Activated CD4-positive, alpha-beta T cell treated with anti-CD3 and anti-CD28 coated beads, Interleukin-2, amount 50 U/mL, for 16 hours (primary cell): ENCODE measurements at places on chromosomes 1 and 21.

DNA sequence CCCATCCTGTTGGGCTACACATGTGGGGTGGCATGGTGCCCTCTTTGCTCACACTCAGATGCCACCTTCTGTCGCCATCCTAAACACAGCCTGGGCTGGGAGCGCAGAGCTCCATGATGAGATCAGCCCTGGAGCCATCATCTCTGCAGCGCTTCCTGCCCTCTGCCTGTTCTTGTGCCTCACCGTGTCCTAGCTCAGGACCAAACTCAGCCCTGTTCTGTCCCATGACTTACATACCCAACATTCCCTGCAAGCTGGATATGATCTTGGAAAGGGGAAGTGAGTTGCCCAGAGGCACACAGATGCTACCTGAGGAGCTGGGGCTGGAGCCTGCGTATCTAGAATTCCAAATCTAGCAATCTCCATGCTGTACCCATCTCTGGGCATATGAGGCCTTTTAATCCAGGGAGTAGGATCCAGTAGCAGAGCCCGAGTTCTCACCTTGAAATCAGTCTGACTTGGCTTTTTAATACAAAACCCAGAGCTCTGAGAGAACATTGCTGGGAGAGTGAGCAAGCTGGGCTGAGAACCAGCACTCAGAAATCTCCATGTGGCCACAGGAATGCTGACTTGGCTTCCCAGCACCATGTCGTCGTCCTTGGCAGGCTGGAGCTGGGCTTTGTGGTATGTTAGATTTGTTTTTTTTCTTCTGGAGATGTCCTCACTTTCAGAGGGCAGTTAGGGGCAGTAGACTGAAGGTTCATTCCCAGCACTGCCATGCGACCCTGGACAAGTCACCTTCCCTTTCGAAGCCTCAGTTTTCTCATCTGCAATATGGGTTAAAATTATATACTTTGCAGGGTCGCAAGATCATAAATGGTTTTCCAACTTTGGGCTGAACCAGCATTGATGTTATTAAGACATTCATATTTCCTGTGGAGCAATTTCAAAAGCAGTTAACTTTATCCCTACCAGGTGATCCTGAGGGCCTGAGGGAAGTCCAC lies 2.6 kb downstream of the ALPL start:
- no peak for DNase-seq

GRCh38 chr1:203121186-203122015 lies 6.1 kb upstream of the ADORA1 start:
- DNase-seq = no peak

DNA sequence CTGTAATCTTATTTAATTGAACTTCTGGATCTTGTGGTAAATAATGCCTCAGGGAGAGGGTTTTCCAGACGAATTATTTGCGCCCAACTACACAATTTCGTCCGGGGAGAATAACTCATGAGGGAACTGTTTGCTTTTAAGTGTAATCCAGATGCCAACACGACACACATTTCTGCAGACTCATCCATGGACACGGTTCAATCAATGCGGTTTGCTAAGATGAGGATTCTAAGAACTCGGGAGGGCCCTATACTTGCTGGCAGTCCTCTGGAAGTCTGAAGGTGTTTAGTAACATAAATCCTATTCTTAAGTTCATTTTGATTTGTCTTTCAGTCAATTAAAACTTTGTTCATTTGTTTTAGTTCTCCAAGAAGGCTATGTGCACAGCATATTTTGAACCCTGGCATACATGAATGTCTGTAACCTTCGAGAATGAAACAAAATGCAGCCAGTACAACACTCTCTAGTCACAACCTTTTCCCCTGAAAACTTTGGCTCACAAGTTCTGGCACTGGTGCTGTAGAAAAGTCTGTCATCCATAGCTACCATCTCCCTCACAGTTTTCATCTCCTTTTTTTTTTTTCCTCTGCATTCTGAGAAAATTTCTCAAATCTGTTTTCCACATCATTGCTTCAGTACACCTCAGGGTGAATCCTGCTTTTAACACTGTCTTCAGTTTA lies 38.8 kb downstream of the DIPK1A start:
- no peak for DNase-seq

GRCh38 chr1:17546946-17547670 lies 7.6 kb downstream of the ARHGEF10L start:
- DNase-seq = no peak

- DNase-seq = no peak
Observed at GRCh38 chr1:87052961-87053360, 138.5 kb downstream of the HS2ST1 start.

DNA sequence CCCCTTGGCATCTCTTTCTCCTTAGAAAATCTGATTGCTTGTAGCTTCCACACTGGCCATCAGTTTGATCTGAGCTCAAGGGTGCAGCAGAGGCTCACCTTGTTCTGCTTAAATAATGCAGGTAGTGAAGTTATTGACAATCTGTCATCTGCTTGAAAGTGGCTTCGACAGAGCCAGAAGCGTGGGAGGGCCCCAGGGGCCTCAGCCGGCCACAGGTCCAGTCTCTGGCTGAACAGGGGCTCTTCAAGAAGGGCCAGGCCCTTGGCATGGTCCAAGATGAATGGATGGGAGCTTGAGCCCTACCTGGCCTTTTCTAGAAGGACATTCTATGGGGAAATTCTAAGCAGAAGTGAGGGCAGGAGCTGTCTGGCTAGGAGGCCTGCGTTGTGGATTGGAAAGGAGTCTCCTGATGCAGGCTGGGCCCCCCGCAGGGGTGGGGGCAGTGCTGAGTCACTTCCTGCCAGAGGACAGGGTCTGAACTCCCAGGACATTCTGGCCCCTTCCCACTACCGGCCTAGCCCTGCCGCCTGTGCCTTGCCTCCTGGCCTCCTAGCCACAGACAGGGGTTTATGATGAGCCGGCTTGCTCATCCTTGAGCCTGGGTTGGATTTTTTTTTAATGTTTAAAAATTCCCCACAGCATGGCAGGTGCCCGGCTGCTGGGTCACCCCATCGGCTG lies 162.3 kb upstream of the VAMP3 start:
- no peak for DNase-seq
